ENCODE measurements at places on chromosomes 11 and 22.

- DNase-seq = no peak
These were observed 8.8 kb upstream of the PLA2G3 start for GRCh38 chr22:31148953-31149627.

- DNase-seq = no peak
These were observed 35.3 kb downstream of the MMP13 start for GRCh38 chr11:102920118-102920684.

DNA sequence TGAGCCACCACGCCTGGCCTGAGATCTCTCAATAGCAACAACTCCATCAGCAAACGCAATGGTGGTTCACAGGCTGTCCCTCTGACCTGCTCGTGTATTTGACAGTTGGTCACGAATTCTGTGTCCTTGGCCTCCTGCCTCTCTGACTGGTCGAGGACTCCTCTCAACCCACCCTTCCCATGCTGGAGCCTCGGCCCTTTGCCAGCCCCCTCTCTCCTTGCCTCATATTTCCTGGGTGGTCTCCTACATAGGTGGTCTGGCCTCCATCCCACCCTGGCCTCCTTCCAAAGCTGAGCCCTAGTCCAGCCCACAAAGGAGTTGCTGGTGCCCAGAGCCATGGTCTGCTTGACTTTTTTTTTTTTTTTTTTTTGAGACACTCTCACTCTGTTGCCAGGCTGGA lies 11.4 kb upstream of the A4GALT start:
- DNase-seq = no peak

- DNase-seq = no peak
These were observed 143.3 kb downstream of the FBXO7 start for GRCh38 chr22:32617903-32618302.

- DNase-seq = no peak
These were observed at the start of gene GUCD1 for GRCh38 chr22:24554313-24555164. TSS of gene GUCD1 (minus strand) at chr22:24555138. CDS start at chr22:24554991, 147 bp downstream.
